Stimulated activated CD4-positive, alpha-beta T cell treated with anti-CD3 and anti-CD28 coated beads, Interleukin-1b, Interleukin-23, amount 100 ng/mL, for 48 hours (primary cell): ENCODE measurements at places on chromosomes 2 and 18.

DNA sequence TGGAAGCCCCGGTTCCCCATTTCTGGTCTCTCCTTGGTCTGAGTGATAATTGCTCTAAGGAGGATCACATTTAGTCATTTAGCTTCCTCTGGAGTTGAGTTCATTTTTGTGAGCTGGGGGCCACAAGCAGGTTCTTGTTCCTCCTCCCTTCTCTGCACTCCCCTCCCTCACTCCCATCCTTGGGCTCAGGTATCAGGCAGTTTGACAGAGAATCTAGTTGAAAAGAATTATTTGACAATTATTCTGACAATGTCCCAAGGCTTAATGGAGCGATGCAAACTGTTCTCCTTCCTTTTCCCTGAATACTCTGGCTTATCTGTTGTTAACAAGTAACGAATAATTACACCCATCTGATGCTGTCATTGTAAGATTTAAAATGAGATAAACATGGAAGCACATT is 61.5 kb downstream of the SERPINB8 start:
- DNase-seq, result no peak

GRCh38 chr18:2534906-2535305 is 36.4 kb downstream of the METTL4 start:
- no peak for DNase-seq

GRCh38 chr2:128233790-128234395 is 84.8 kb downstream of the HS6ST1 start:
- DNase-seq, result no peak

- no peak for DNase-seq
Observed at GRCh38 chr2:8756716-8757115, 74.9 kb downstream of the ID2 start.

GRCh38 chr2:190420801-190421200 is 12.6 kb downstream of the MFSD6 start:
- DNase-seq, result no peak

GRCh38 chr2:239399433-239399920 is 1.3 kb downstream of the HDAC4 start:
- no peak for DNase-seq

DNA sequence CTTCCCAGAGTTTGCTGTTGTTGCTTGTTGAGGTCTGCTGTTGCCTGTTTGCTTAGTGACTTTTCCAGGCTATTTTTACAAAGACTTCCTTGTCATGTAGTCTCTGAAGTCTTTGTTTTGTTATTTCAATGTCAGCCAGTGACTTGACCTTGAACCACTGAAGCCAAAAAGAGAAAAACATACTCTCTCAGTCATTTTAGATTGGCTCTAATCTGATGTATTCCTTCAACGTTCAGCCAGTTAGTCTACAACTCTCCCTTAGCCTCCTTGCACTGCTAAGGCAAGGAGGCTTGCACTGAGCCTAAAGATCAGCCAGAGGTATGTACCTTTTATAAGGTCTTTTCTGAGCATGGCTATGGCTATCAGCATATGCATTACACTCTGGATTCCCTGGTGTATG is 27.9 kb downstream of the KIAA1328 start:
- DNase-seq, result no peak

- DNase-seq, result no peak
Observed at GRCh38 chr2:23772056-23772455, 154.9 kb downstream of the ATAD2B start.

GRCh38 chr18:49520661-49521145 is 33.7 kb upstream of the C18orf32 start:
- no peak for DNase-seq

GRCh38 chr2:208827549-208828221 is 421.1 kb downstream of the PTH2R start:
- no peak for DNase-seq

- DNase-seq, result no peak
Observed at GRCh38 chr2:99825630-99826029, 316.8 kb downstream of the AFF3 start.

- no peak for DNase-seq
Observed at GRCh38 chr18:32577561-32577960, 106.9 kb upstream of the GAREM1 start.

DNA sequence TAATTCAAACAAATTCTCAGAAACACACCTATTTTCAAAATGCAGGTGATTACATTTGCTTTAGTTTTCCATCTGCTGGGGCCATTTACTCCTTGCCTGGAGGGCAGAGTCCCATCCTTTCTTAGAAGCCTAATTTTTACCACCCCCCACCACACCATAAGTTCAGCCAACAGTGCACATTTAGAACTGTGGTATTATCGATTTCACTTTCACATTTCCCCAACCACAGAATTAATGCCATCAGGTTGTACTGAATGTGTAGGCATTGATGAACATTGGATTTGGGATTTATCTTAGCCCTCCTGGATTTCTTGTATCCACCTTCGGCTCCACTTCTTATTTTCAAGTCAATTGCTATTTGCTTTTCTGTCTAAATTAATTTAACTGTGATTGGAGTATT is 4.5 kb downstream of the SCYGR3 start:
- DNase-seq, result no peak

DNA sequence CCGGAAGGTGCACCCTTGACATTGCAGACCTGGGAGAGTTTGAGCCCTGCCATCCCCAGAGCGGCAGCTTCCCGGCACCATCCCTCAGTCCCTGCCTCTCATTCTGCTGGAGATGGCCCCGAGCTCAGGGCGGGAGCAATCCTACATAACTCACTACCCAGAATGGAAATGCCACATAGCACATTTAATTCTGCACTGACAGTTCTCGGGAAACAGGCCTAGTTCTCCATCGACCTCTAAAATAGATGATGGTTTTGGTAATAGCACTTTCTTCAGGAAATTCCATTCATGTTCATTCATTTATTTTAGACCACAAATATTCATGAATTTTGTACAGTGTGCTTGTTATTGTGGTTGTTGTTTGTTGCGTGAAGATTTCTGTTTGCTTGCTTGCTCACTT is 92.9 kb upstream of the SLC14A2 start:
- no peak for DNase-seq

GRCh38 chr18:8367217-8367988 is 241.8 kb upstream of the RAB12 start:
- peak; percentile 6 for DNase-seq

DNA sequence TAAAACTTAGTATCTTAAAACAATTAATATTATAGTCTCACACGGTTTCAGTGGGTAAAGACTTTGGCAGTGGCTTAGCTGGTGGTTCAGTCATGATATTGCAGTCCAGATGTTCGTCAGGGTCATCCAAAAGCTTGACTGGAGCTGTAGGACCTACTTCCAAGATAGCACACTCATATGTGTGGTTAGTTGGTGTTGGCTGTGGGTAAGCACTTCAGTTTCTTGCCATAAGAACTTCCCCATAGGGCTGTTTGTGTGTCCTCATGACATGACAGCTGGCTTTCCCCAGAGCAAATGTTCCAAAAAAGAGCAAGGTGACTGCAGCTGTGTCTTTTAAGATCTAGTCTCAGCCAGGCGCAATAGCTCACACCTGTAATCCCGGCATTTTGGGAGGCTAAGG is 48.5 kb upstream of the EPC2 start:
- no peak for DNase-seq

- no peak for DNase-seq
Observed at GRCh38 chr2:2269426-2269825, 61.6 kb downstream of the MYT1L start.

DNA sequence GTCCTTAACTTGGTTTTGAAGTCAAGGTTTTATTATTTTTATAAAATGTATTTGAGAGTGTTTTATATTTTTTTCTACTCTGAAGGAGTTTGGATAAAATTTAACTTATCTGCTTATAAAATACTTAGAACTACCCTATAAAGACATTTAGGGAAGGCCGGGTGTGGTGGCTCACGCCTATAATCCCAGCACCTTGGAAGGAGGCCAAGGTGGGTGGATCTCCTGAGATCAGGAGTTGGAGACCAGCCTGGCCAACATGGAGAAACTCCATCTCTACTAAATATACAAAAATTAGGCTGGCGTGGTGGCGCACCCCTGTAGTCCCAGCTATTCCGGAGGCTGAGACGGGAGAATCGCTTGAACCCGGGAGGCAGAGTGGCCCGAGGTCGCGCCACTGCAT is 486.4 kb downstream of the DSC3 start:
- no peak for DNase-seq

GRCh38 chr2:88680266-88680902 is 11.1 kb upstream of the RPIA start:
- DNase-seq, result no peak
